Fibroblast of skin of right biceps (primary cell): ENCODE measurements at places on chromosomes 2 and 18.

- DNase-seq = no peak
Observed at GRCh38 chr2:59866436-59866835, 687.0 kb downstream of the BCL11A start.

DNA sequence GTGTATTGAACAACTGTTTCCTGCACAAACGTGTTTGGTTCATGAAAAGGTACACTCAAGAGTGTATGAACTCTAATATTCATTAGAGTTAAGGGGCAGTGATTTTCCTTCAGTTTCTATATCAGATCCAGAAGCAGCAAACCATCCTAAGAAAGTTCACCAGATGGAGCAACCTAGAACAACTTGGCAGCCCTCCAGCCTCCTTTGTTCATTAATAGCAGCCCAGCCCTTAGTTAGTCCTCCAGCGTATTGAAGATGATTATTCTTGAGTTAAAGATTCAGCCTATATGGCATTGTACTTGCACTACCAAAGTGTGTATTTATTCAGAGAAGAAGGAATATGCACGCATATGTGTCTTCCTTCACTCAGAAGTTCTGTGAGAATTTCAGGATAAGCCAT lies 365.5 kb downstream of the SETBP1 start:
- DNase-seq = no peak

DNA sequence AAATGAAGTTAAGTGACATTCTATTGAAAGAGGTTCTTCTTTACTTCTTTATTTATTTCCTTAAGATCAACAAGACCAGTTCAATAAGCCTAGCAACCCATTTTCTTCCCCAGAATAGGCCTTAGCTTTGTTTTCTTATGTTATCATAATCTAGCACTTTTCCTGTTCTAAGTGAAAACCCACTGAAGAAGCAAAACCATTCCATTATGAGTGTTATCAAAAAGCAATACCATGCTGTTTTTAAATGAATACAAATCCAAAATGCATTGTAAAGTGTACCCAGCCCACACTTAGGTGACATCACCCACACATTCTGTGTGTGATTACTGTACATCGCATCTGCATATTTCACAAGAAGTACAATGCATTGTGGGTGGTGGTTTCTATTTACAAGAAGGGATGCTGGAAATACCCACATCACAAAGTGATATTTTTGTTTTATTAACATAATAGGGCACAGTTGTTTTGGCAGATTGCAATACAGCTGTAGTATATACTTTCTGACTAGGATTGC lies 679.5 kb downstream of the KCNJ3 start:
- no peak for DNase-seq

- DNase-seq = no peak
Observed at GRCh38 chr2:121771976-121772742, 16.7 kb downstream of the TSN start.

GRCh38 chr18:48729404-48729803 lies 190.6 kb downstream of the CTIF start:
- DNase-seq = peak; percentile 85

DNA sequence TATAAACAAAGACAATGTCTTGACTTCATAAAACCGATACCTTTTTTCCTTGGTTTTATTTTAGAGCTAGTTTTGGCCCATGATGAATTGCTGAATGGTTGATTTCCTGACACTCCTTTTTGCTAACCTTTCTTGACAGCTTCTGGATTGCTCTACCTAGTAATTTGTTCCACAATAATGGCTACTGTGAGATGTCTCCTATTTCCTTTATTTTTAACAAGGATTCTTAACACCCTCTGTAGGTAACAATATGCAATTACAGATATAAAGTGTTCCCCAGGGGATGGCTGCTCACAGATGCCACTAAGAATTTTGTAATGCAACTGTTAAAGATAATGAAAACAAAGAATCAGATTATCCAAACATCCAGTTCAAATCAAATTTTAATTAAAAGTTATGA lies 100.8 kb upstream of the ATP5MC3 start:
- peak; percentile 38 for DNase-seq

GRCh38 chr18:25169701-25170100 lies 182.3 kb downstream of the ZNF521 start:
- peak; percentile 45 for DNase-seq

- peak; percentile 79 for DNase-seq
Observed at GRCh38 chr2:215530191-215530968, 94.5 kb upstream of the FN1 start.

DNA sequence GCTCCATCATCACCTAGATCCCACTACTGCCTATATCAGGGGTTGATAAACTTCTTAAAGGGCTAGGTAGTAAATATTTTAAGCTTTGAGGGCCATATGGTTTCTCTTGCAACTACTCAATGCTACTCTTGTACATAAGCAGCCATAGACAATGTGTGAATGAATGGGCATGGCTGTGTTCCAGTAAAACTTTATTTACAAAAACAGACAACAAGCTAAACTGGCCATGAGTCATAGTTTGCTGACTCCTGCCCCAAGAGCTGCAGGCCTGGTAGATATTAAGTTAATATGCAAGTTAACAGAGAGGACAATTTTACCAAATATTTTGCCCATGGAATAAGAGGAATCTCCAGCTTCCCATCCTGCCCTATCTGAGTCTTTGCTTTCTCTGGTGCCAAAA lies 29.8 kb upstream of the MYO3B start:
- DNase-seq = no peak
